Dorsolateral prefrontal cortex (tissue), 122 donors: ENCODE measurements at places on chromosomes 1 and 21.

- DNase-seq = no peak
Observed at GRCh38 chr1:155773221-155773620, 83.8 kb downstream of the GON4L start.

GRCh38 chr1:63721531-63722189, 52.2 kb upstream of the ROR1 start:
- DNase-seq = no peak

DNA sequence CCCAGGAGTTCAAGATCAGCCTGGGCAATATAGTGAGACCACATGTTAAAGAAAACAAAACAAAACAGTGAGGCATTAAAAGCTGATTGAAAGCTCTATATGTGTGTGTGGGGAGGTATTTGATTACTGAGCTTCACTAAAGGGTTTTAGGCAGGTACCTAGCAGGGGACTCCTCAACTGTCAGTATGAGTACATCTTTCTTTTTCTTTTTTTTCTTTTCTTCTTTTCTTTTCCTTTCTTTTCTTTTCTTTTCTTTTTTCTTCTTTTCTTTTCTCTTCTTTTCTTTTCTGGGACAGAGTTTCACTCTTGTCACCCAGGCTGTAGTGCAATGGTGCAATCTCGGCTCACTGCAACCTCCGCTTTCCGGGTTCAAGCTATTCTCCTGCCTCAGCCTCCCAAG, 8.5 kb upstream of the MYCL start:
- DNase-seq = no peak

GRCh38 chr1:160891474-160891873, 6.5 kb upstream of the ITLN1 start:
- no peak for DNase-seq

GRCh38 chr1:178541379-178541778, 28.5 kb downstream of the TEX35 start:
- no peak for DNase-seq

DNA sequence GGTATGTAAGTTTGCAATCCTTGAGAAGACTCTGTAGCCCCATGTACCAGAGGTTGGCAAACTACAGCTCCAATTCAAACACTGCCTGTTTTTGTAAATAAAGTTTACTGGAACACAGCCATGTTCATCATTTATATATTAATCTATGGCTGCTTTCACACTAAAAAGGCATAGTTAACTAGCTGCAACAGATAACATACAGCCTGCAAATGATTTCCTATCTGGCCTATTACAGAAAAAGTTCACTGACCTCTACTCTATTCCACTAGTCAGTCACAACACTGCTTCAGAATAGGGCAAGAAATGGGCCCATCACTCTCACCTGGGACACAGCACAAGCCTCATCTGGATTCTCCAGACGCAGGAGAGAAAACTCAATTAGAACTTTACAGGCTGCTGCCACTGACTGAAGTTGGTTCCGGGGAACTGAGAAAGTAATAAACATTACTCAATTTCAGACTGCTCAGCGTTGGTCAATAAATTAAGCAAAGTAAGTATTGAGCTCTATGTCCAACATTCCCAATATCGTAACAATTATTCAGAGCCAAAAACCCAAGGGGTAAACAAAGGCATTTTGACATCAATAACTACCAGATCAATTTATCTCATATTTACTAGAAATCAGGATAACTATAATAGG, 10.6 kb downstream of the UBR4 start:
- no peak for DNase-seq

- DNase-seq = no peak
Observed at GRCh38 chr1:182484531-182485257, 34.7 kb downstream of the RGSL1 start.

- DNase-seq = no peak
Observed at GRCh38 chr1:8093221-8093980, 67.3 kb upstream of the ERRFI1 start.

GRCh38 chr1:225973158-225973557, 26.0 kb downstream of the SDE2 start:
- DNase-seq = no peak

DNA sequence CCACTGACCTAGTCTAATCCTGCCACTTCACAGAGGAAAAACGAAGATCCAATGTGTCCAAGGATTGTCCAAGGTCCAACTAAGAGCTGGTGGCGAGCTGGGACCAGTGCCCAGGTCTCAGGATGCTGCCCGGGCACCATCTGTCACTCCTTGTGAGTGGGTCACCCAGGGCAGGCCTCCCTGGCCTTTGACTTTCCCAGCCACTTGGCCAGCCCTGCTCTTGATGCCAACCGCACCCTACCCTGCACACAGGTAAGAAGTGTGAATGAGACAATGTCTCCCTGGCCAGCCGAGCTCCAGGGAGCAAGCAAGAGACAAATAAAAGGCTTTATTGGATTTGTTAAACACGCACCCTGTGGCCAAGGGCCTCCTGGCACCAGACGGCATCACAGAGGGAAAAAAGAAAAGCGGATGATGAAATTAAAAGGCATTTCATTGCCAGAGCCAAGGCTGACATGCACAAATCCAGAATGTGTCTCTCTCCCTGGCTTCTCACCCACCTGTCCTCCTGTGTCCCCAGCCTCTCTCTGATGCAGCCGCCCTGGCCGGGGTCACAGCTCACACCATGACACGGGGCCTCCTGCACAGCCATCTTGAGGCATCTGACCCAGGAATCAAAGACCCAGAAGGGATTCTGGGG, 72.8 kb downstream of the CAMK2N1 start:
- DNase-seq = no peak

GRCh38 chr1:219703368-219703639, 90.4 kb upstream of the ZC3H11B start:
- no peak for DNase-seq

DNA sequence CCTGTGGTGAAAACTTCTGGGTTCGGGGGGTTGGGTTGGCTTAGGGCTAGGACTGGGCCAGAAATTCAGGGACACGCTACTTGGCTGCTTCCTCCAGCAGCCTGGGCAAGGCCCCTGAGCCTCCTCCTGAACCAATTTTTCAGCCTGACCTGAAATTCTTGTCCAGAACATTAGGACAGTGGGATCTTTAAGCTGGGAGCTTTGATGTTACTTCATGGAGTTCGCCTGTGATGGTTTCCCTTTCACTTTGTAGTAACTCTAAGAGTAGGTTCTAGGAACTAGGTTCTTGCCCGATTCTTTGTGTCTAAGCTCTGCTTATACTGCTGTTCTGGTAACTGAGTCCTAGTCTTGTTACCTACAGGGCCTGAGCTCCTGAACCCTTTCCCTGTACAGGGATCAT, 75.3 kb downstream of the S1PR1 start:
- no peak for DNase-seq

DNA sequence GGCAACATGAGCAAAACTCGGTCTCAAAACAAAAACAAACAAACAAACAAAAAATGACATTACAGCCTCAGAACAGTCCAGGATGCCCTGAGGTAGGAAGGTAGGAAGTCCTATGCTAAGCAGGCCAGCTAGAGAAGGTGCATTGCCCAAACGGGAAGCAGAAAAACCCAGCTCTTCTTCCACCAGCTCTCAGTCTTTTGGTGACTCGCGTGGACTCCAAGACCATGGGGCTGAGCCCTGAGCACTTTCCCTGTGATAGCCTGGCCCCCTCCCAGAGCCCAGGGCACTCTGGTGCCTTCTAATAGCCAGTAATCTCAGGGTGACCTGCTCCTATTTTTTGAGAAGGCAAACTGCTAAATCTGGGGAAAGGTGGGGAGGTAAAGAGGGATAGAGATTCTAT, 16.1 kb downstream of the PHLDA3 start:
- DNase-seq = no peak

DNA sequence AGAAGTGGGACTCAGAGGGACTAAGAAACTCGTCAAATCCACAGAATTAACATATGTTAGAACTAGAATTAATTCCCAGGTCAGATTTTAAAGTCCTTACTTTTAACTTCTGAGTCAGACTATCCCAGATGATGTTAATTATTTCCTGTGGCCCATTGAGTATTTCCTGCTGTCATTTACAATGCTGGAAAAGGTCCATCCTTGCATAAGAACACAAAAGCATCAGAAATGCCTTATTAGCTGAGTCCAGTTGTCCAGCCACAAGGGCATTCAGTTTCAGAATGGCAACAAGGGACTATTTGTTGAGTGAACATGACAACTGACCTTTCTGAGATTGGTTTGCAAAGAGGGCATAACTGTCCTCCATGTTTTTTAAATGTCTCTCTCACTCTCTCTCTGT, 16.5 kb upstream of the HIVEP3 start:
- no peak for DNase-seq

DNA sequence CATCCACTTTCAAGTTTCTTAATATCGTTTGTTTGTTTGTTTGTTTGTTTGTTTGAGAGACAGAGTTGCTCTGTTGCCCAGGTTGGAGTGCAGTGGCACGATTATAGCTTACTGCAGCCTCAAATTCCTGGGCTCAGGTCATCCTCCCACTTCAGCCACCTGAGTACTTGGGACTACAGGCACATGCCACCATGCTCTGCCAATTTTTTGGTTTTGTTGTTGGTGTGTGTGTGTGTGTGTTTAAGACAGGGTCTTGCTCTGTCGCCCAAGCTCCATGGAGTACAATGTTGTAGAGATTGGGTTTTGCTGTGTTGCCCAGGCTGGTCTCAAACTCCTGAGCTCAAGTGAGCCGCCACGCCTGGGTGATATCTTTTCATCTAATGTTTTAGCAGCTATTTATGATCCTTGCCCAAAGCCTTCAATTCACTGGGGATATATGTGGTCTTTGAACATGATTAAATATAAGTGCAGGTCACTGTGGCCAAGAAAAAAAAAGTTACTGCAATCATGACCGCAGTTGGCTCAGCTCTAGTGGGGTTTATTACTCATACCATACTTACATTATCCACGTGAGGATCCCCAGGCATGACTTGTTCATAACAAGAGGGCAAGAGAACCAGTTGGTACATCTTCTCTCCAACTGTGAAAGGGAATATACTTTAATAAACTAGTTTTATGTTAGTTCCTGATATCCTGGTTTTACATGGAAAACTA, 8.0 kb downstream of the RRP1B start:
- no peak for DNase-seq

DNA sequence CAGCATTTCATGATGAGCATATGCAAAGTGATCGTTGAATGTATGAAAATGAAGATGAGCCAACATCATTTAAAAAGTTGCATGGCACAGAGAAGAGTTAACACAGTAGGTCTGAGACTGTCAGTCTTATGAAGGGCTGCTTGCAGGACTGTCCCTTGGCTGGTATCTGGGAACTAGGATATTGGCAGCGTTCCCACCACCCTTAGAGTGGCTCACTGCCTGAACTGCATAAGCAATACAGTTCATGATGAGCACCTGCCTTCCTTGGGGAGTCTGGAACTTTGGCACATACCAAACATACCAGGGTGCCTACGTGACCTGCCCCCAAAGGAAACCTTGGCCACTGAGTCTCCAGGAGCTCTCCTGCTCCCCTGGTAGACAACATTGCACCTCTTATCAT, 161.8 kb downstream of the DSCAM start:
- DNase-seq = no peak

DNA sequence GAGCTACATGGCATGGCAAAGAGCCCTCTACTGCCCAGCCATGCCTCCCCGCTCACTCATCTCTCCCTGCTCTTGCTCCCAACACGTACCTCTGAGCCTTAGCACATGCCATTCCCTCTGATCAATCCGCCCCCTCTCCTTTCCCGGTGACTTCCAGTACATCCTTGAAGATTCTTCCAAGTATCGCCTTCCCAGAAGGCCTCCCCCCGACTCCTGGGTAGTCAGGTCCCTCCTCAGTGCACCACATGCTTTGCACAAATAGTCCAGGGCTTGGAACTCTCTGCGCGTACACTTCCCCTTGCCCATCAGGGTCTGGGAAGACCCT, 77.0 kb upstream of the IFFO2 start:
- peak; percentile 22 for DNase-seq

DNA sequence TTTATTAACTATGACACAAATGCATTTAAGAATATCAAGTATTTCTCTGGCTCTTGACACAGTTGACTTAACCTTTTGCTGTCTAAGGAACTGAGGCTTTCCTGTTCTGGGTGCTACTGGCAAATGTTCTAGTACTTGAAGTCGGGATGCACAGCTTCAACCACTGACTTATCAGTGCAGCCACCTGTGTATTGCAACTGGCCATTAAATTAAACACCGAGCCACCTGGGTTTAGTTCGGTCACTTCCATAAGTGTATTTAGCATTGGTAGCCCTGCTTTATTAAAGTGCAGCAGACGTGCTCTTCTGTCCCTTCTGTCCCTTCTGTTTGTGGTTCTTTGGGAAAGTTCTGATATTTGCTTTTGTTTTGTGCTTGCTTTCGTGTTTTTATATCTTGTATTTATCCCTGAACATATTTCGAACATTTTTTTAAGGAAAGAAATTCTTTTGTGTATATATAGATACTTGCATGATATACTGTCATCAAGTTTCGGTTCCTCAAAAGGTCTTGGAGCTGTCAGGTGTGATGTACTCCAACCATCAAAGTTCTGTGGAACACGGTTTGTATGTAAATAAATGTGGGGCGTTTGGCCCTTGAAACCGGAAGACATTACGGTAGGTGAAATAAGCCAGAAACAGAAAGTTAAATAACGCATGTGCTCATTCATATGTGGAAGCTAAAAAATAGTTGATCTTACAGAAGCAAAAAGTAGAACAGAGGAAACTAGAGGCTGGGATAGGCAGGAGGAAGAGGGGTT, 297.9 kb upstream of the GREM2 start:
- no peak for DNase-seq

GRCh38 chr1:61451572-61451968, 273.4 kb downstream of the TM2D1 start:
- no peak for DNase-seq

GRCh38 chr1:61122389-61122788, 40.0 kb downstream of the NFIA start:
- DNase-seq = no peak

DNA sequence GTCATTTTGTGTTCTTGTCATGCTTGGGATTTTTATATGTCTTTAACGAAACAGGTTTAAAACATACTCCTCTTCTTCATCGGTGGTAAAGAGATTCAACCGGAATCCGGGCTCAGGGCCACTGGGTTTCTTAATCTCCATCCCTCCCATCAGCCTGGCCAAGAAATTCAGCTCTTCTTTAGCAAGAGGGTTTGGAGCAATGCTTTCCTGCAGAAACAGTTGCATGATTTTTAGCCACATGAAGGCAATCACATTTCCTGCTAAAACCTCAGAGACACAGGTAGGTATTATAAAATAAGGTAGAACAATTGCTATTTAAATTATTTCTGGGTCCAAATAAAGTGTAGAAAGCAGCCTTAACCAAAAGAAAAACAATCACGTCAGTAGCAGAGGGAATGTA, 22.7 kb upstream of the LSM10 start:
- DNase-seq = no peak

- DNase-seq = no peak
Observed at GRCh38 chr1:41393716-41394368, 32.6 kb downstream of the FOXO6 start.

DNA sequence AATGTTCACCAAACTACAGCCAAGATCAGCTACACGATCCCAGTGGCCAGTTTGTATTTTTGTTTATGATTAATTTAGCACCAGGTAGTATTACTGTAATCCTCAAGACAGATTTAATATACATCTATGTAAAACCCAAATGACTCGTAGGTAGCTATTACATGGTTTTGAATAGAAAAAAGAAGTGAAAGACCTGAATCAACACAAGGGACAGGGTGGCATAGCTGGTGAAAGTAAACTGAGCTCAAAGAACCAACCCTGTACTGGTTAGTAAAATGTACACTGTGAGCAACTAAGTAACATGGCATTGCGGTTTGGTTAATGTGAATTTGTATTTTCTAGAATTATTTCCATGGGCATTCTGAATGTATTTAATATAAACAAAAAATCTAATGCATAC, 8.8 kb downstream of the GPATCH2 start:
- DNase-seq = no peak
